Activated CD4-positive, alpha-beta T cell treated with anti-CD3 and anti-CD28 coated beads, Interleukin-2, amount 10 ng/mL, durations not matched to agents 24 days and 14 days (primary cell): ENCODE measurements at places on chromosomes 7 and 10.

DNA sequence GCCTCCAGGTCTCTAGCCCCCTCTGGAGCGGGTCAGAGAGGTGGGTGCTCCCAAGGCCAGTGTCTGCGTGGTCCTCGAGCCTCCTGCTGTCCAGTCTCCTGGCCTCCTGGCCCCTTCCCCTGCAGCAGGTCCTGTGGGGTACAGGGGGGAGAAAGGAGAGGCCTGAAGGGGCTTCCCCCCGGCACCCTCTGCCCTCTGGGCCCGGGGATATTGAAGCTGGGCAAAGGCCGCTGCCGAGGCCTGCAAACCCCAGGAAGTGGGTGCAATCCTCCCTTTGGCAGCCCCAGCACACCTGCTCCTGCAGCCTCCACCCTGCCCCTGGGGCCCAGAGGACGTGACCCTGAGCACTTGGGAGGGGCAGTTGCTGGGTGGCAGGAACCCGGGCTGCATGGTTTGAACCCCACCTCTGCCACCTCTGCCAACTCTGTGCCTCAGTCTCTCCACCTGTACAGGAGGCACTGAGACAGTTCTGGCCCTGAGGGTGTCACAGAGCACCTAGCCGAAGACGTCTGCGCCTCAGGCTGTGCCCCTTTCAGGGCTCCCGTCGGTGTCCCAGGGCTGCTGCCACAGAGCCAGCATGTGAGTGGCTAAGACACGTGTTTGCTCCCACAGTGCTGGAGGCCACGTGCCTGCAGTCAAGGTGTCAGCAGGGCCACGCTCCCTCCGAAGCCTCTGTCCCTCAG, 59.1 kb upstream of the INPP5A start:
- no peak for DNase-seq

DNA sequence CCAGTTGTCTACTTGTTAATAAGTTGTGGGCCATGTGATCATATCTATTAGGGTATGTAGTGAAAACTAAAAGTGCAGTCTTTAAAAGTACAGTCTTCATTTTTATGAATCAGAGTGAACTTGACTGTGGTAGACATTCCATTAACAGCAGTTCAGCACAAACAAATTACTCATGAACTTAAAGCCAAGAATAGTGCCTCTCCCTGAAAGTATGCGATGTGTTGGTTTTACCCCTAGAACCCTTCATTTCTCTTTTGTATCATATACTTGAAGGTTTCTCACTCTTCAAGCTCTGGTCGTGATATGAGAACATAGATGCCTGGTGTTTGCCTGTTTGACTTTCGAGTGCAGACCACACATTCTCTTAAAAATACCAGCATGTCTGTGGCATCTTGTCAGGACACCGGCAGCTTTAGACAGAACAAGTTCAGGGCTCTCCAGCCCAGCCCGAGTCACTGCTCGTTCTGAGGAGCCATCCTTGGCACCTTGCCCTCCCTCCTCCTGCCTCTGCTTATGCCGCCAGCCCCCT, 159.3 kb downstream of the LCOR start:
- no peak for DNase-seq

DNA sequence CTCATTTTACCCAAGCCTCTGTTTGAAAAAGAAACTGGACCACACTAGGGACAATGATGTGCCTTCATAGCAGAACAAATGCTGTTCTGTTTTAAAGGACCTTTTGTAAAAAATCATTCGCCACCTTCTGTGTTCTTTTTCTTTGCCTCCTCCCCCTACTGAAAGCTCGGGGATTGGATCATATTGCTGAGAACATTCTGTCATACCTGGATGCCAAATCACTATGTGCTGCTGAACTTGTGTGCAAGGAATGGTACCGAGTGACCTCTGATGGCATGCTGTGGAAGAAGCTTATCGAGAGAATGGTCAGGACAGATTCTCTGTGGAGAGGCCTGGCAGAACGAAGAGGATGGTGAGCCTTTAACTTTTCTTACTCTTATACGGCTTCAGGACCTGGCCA, 62.2 kb downstream of the POLL start:
- no peak for DNase-seq

- no peak for DNase-seq
Measured at GRCh38 chr7:25787336-25787735, 364.7 kb upstream of the NFE2L3 start.

DNA sequence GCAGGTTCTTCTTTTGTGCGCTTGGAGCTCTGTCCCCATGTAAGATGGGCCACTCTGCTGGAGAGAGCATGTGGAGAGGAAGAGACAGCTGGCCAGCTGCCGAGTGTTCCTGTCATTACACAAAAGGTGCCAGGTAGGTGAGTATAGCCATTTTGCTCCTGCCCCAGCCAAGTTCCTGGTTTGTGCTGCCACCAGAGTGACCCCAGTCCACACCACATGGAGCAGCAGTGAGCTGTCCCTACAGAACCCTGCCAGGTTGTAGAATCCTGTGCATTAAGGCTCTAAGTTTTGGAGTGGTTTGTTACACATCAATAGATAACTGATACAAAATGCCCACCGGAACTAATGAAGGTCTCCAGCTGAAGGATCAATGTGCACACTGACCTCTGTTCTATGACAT, 84.6 kb upstream of the GHITM start:
- no peak for DNase-seq
